ENCODE measurements at places on chromosomes 7 and 10. TPM values are rescaled to one million over a fixed set of nuclear protein-coding genes. Genes with fewer than 3 reads are reported as not detected.

DNA sequence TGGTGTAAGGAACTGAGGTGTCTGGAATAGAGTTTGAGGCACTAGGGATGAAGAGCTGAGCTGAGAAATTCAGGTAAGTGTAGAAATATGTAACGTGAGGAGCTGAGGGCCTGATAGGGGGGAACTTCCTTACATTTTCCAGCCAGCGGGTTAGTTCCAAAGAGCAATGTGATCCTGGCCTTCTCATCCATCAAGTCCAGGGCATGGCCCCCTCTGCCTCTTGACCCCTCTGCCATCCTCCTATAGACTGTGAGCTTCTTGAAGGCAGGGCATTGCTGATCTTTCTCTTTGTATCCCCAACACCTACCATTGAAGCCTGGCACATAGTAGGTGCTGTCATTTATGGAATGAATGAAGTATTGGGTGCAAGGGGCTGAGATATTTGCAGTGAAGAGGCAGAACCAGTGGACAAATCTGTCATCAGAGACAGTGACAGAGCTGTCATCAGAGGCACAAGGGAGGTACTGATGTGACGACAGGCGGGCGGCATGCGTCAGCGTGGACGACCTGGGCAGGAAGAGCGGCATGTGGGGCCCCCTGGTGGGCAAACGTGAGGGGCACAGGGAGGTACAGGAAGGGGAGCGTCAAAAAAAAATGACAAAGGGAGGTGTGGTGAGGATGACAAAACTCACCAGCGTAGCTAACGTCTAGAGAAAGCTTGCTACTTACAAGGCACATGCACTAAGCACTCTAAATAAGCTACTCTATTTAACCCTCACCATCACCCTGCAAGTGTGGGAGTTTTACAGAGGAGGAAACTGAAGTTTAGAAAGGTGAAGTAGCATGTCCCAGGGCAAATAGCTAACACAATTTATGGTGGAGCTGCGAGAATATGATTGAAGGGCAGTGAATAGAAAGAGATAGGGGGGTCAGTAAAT lies 5.2 kb upstream of the CAMK2G start:
- peak; percentile 80 for DNase-seq
- H3K27me3 ChIP-seq, result no peaks in the 10 kb centered on the region
- no peak overlapping the region for H3K27ac ChIP-seq
- no peaks in the 10 kb centered on the region for H3K36me3 ChIP-seq
- H3K4me1 ChIP-seq, result peaks cover 16% of the 10 kb centered on the region

The MMRN2 gene
- 23.1 TPM for total RNA-seq

DNA sequence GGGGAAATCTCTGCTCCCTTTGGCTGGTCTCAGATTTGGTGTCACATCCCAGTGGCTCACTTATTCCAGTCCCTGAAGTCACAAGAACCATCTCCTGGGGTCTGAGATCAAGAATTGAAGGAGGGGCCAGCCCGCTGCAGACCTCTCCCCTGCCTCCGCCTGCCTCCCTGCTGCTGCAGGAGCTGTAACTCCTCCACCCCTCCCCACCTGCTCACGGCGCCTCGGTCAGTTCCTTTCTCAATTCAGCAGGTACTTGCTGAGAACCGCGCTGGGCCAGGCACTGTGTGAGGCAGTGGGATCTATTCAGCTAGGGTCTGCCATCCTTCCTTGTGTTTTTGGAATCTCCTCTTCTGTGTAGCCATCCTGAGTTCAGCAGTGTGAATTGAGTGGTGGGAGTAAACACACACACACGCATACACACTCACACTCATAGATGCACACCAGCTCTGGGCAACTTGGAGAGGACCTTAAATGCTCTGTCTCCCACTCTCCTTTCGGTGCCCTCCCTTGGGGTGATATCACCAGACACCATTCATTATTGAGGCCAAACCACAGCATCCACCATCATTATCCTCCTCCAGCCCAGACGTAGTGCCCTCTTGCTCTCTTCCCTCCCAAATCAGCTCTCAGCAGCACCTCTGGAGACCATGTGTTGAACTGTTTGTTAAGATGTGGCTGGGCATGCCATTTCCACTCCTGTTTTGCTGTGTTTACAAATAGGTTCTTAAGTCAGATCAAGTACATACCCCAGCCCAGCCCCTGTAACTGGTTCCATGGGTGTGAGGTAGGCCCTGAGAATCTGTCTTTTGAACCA lies 22.0 kb upstream of the ANKRD2 start:
- H3K27ac ChIP-seq, result peak overlapping the region; percentile 66
- H3K27me3 ChIP-seq, result no peaks in the 10 kb centered on the region
- DNase-seq, result no peak
- no peak overlapping the region for H3K4me3 ChIP-seq
- peaks cover 49% of the 10 kb centered on the region for H3K4me1 ChIP-seq

- no peak overlapping the region for H3K27ac ChIP-seq
- DNase-seq, result no peak
- H3K36me3 ChIP-seq, result no peaks in the 10 kb centered on the region
Measured at GRCh38 chr7:132095111-132095765, 481.0 kb downstream of the PLXNA4 start.

The CFAP46 gene
- 0.22 TPM for total RNA-seq

GRCh38 chr7:30987178-30987577 lies 23.4 kb downstream of the GHRHR start:
- H3K4me1 ChIP-seq, result peaks cover 36% of the 10 kb centered on the region
- DNase-seq, result peak; percentile 40
- H3K4me3 ChIP-seq, result no peak overlapping the region
- H3K27me3 ChIP-seq, result peaks cover 5% of the 10 kb centered on the region

The SLC26A3 gene
- not detected for total RNA-seq

DNA sequence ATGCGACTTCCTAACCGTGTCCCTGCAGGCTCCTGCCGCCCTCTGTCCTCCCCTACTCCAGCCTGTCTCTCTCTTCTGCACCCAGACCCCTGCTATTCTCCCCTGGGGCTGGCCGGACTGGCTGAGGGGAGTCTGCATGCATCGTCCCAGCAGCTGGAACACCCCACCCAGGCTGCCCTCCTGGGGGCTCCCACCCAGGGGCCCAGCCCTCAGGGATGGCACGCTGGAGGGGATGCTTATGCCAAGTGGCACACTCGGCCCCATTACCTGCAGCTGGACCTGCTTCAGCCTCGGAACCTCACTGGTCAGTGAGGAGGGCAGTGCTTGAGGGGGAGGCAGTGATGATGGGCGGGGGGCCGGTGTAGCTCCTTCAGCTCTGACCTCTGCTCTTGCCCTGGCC lies 21.7 kb upstream of the ZNF467 start:
- no peak overlapping the region for H3K27ac ChIP-seq
- no peak for DNase-seq
- H3K27me3 ChIP-seq, result peaks cover 12% of the 10 kb centered on the region
- H3K4me1 ChIP-seq, result no peaks in the 10 kb centered on the region

DNA sequence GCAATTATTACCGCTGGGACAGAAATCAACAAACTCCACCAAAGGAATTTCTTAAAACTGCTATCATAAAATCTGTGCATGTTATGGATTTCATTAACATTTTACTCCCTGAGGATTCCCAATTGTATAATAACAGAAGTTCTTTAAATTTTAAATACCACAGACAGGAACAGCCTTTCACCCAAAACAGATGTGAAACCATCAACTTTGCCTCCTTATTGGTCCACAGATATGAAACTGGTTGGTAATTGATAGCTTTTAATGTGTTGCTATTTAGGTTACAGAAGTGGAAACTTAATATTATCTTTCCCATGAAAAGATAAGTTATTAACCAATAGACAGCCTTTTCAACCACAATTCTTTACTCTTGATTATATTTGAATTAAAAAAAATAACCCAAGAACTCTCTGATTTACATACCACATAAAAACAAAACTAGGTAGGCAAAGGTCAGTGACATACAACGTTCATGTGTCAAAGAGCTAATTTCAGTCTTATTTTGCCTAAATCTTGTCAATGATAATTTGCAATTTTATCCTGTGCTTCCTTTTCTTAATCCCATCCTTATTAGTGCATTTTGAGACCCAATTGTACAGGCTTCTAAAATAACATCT lies 90.0 kb downstream of the NRP1 start:
- no peak for DNase-seq
- H3K4me3 ChIP-seq, result no peak overlapping the region
- no peaks in the 10 kb centered on the region for H3K4me1 ChIP-seq
- no peak overlapping the region for H3K27ac ChIP-seq
- H3K27me3 ChIP-seq, result no peaks in the 10 kb centered on the region

DNA sequence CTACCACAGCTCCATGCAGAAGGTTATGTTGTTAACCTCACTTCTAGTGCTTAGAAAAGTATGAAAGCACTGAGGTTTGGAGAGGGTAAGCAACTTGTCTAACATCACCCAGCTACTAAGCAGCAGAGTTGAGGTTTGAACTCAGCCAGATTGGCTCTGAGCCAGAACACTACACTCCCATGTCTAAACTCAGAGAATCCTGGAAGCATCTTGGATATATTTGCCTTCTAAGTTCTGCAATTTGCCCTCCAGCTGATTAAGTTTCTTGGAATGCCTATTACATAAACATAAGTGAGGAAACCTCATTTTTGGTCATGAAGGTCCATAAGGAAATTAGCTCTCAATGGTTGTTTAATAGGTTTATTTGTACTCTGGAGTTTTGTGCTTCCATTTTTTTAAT lies 78.1 kb upstream of the PHYHIPL start:
- H3K36me3 ChIP-seq, result no peaks in the 10 kb centered on the region
- no peak overlapping the region for H3K4me3 ChIP-seq
- peak overlapping the region; percentile 85 for H3K27ac ChIP-seq
- H3K27me3 ChIP-seq, result no peaks in the 10 kb centered on the region
- peak; percentile 82 for DNase-seq

DNA sequence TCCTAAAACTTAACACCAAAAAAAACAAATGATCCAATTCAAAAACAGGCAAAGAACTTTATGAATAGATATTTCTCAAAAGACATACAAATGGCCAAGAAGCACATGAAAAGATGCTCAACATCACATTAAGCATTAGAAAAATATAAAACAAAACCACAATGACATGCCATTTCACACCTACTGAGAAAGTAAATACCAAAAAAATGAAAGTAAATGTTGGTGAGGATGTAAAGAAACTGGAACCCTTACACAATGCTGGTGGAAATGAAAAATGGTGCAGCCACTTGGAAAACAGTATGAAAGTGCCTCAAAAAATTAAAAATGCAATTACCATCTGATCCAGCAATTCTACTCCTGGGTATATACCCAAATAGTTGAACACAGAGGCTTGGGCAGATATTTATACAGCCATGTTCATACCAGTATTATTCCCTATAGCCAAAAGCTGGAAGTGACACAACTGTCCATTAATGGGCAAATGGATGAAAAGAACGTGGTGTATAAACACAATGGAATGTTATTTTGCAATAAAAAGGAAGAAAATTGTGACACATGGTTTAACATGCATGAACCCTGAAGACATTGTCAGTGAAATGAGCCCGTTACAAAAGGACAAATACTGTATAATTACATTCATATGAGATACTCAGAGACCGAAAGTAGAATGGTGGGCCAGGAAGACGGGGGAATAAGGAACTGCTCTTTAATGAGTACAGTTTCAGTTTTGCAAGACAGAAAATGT lies 89.0 kb downstream of the JMJD1C start:
- no peaks in the 10 kb centered on the region for H3K27me3 ChIP-seq
- no peak overlapping the region for H3K4me3 ChIP-seq
- H3K4me1 ChIP-seq, result no peaks in the 10 kb centered on the region

The LIPK gene
- not detected for total RNA-seq

- no peak for DNase-seq
- H3K27me3 ChIP-seq, result no peaks in the 10 kb centered on the region
- no peak overlapping the region for H3K27ac ChIP-seq
- no peaks in the 10 kb centered on the region for H3K36me3 ChIP-seq
- no peak overlapping the region for H3K4me3 ChIP-seq
Measured at GRCh38 chr7:152579070-152579469, 96.9 kb downstream of the XRCC2 start.

The LRIT1 gene
- total RNA-seq, result not detected

The PTER gene
- total RNA-seq, result 7.3 TPM

DNA sequence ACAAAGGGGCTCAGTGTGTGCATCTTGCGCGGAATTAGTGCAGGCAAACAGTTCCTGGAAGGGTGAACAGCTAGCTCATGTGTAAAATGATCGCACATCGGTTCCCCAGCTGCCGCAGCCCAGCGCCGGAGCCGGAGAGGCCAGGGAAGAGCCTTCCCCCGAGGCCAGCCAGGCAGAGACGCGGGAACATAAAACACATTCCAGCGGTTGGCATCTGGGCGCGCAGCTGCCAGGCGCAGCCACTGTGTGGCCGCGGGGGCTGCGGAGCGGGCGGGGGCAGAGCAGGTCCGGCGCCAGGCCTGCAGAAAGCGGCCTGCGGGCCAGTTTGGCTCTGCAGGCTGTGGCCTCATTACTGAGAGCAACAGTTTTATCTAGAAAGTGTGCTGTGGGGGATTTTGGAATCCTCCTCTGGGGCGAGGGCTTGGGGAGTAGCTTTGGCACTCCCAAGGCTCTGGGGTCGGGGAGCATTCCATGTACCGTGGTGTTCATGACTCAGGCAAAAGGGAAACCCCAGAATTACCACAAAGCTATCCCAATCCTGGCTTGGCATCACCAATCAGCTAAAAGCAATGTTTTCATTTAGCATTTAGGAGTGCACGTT lies 74.3 kb downstream of the SAMD9 start:
- peak overlapping the region; percentile 9 for H3K4me3 ChIP-seq
- peaks cover 17% of the 10 kb centered on the region for H3K4me1 ChIP-seq
- H3K27me3 ChIP-seq, result no peaks in the 10 kb centered on the region
- DNase-seq, result peak; percentile 87

The CCDC3 gene
- 10.5 TPM for total RNA-seq

DNA sequence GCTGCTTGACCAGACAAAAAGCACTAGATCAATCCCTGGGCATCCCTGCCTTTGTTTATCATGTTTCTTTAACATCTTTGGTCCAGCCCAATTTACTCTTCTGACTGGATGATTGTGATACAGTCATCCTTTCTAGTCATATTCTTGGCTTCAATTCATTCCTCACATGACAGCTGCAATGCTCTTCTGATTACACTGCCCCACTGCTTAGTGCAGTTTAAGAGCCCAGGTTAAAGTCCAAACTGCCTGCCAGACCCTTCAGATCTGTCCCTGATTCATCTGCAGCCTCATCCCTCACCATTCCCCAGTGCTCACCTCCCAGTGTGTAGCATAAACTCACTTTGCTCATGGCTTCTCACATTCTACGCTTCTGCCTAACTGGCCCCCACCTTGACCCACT lies 383.8 kb downstream of the TNS3 start:
- no peak overlapping the region for H3K27ac ChIP-seq
- H3K36me3 ChIP-seq, result no peaks in the 10 kb centered on the region
- no peak overlapping the region for H3K4me3 ChIP-seq
- H3K4me1 ChIP-seq, result peaks cover 8% of the 10 kb centered on the region

- H3K27ac ChIP-seq, result no peak overlapping the region
- no peaks in the 10 kb centered on the region for H3K4me1 ChIP-seq
- no peaks in the 10 kb centered on the region for H3K27me3 ChIP-seq
- no peak for DNase-seq
- H3K4me3 ChIP-seq, result no peak overlapping the region
Measured at GRCh38 chr10:17883621-17884020, 68.1 kb upstream of the SLC39A12 start.

DNA sequence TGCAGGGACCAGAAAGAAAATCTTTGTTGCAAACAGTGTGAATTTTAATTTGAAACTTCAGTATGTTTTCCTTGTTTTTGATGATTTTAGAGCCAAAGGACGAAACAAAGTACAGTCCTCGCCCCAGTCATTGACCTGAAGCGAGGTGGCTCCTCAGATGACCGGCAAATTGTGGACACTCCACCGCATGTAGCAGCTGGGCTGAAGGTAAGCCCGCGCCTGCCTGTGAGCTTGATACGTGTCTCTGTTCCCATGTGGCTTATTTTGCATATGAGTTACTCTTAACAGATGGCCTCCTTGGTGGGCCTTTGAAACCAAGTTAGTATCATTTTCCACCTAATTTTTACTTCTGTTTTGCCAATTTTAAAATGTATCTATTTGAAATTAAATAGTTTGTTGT lies 12.3 kb downstream of the RBM17 start:
- H3K36me3 ChIP-seq, result peaks cover 32% of the 10 kb centered on the region
- no peak for DNase-seq
- no peak overlapping the region for H3K4me3 ChIP-seq
- H3K27me3 ChIP-seq, result no peaks in the 10 kb centered on the region

Data from muscle of leg (tissue), 16 donors.